ENCODE measurements at places on chromosomes 11 and 22. TPM values are rescaled to one million over a fixed set of nuclear protein-coding genes. Genes with fewer than 3 reads are reported as not detected.

The DDTL gene
- total RNA-seq = 11.0 TPM

The CCDC15 gene
- total RNA-seq = 0.23 TPM

The TRIM66 gene
- 5.1 TPM for total RNA-seq

The SYT8 gene
- total RNA-seq = 0.38 TPM

The GAL gene
- total RNA-seq = 0.23 TPM

The NEU3 gene
- 4.0 TPM for total RNA-seq

The SNRPD3 gene
- total RNA-seq = 193 TPM

Measured in smooth muscle cell of the coronary artery (primary cell).